ENCODE measurements at places on chromosomes 7 and 10.
A peak's percentile ranks its signal among the peaks of the same experiment; 100 is the strongest.

- no peak for DNase-seq
These were observed 87.9 kb upstream of the PDE1C start for GRCh38 chr7:32158076-32158475.

- no peak for DNase-seq
These were observed 40.8 kb downstream of the TRIM24 start for GRCh38 chr7:138500892-138501291.

GRCh38 chr10:13056456-13057077 lies 43.4 kb upstream of the OPTN start:
- peak; percentile 6 for DNase-seq

DNA sequence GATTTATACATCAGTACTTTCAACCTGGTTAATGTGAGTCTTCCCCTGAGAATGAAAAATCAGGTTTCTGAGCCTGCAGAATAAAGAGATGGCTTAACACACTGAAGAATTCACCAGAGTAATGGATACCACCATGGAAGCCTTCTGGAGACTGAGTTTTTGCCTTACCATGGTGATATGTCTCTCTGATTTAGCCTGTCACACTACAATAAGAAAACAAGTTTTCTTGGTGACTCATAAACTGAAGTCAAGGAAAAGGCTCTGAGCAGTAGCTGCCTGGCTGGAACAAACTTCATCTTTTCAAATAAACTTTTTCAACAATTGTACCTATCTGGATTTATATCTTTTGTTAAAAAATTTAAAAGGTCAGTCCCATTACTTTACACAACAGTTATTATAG lies 229.0 kb downstream of the PRPF18 start:
- DNase-seq: no peak

DNA sequence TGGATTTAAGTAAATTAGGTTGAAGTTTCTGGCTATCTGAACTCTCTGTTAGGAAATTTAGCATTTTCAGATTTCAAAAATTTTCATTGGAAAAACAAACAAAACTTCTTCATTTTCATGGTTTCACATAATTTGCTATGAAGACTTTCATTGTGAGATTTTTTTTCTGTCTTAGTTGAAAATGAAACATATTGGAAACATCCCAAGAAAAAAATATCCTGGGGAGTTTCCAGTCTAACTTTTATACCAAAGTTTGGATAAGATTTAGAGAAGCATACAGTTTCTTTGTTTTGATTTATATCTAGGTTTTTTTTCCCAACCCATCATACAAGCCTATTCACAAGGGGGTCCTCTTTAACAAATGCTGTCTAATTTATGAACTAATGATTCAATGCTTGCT lies 300.5 kb upstream of the SEMA3A start:
- no peak for DNase-seq

DNA sequence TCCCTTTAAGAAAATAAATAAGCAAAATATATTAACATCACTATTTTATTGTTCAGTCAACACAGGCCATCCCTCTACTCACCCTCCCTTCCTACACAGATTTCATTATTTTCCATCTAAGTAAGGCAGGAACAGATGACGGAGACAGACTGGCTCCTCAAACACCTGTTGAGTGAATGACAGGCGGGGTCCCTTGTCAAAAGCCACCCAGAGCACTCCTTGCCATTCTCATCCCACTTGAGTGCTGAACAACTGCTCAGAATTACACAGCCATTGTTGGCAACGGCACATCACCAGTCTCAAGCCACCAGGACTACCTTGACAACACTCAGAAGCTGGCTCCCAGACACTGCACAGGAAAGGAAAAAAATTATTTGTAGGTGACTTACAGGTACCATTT lies 3.3 kb downstream of the GRB10 start:
- DNase-seq: no peak

DNA sequence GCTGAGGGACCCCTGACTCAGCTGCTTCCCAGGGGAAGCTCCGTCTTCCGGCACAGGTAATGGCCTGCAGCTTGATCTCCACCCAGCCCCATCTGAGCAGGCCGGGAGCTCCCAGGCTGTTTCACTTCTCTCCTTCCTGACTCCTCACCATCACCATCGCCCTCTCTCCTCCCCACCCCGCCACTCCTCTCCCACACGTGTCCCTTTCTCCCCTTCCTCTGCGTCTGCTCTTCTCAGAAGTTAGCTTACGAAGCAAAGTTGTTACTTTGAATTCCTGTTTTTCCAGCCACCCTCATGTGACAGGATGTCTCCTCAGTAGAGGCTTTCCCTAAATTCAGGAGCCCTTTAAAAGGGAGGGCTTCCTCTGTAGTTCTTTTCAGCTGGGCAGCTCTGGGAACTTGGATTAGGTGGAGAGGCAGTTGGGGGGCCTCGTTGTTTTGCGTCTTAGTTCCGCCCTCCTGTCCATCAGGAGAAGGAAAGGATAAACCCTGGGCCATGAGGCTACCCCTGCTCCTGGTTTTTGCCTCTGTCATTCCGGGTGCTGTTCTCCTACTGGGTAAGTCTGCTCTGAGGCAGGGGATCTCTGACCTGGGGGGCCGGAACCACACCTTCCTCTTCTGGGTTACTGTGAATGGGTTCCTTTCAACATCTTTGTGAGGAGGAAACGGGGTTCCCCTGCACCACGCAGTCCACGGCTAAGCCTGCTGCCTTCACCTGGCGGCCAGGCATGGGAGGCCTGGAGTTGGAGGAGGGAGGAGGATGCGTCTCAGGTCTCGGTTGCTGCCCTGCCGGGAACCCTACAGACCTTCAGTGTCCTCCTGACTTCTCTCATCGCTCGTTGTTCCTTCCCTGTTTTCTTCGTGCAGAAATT lies at the start of gene MRC1:
MRC1 (plus strand) TSS at position 378 of the 871 bp plus-strand sequence; CDS start at position 496, 118 bp downstream.
- DNase-seq: no peak

- DNase-seq: no peak
These were observed 17.4 kb downstream of the DDIT4 start for GRCh38 chr10:72291019-72291532.

GRCh38 chr10:56296618-56297017 lies 64.4 kb downstream of the ZWINT start:
- DNase-seq: no peak

- no peak for DNase-seq
These were observed 106.5 kb downstream of the HTR7 start for GRCh38 chr10:90751107-90751997.

DNA sequence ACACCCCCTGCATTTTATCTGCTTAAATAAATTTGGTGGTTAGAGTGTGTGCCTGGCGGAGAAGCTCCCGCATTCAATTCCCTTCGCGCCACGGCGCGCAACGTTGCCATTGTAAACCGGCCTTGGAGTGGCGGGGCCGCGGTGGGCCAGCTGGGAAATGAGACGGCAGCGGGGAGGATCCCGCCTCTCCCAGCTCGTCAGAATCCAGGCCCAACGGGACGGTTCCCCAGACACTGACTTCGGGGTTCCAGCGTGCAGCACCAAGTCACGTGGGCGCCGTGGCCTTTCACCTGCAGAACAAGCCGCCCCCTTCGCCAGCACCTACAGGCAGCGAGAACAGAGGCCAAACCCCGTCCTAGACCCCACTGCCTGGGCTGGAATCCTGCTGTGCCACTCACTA lies 103.4 kb downstream of the GRID1 start:
- no peak for DNase-seq
